ENCODE measurements at places on chromosomes 13 and 19.

- no peak for DNase-seq
These were observed 13.3 kb upstream of the MISP start for GRCh38 chr19:737591-738093.

DNA sequence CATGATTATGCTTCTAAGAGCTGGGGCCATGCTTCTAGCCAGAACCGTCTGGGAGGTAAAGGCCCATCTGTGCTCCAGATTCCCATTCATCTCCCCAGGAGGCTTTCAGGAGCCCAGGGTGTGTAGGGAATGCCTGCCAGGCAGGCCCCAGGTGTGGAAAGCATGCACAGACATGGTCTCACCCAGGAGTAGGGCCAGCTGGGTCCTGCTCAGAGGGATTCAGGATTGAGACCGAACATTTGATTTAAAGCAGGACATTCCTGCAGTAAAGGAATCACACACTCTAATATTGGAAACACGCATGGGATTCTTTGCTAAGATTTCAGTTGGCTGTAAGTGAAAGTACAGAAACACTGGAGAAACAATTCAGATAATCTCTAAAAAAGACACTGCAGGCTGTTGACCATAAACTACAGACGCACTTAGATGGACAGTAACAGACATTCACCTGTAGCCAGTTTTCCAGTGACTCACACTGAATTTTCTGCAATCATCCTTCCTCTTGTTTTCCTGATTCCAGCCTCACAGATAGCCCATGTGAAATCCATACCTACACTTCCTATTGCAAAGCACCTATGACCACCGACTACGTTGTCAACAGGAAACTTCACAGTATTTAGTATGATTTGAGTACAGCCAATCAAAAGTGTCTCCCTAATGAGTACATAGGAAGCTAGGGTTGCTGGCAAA, 257.8 kb downstream of the TBC1D4 start:
- DNase-seq = no peak

DNA sequence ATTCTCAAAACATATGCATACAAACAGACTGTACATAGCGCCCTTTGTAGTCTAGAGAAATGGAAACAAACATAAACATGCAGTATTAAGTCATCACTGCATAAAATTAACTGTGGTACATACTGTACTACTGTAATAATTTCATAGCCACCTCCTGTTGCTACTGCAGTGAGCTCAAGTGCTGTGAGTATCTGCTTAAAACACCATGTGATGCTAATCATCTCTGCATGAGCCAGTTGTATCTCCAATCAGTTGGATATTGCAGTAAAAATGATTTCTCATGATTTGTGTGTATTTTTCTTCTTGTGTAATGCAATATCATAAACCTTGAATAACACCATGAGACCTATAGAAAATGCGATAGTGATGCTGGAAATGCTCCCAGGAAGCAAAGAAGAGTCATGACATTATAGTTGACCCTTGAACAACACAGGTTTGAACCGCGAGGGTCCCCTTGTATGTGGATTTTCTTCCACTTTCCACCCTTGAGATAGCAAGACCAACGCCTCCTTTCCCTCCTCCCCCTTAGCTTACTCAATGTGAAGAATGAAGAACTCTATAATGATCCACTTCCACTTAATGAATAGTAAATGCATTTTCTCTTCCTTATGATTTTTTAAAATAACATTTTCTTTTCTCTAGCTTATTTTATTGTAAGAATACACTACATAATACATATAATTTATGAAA, 4.1 kb downstream of the TNFSF13B start:
- DNase-seq = no peak

- no peak for DNase-seq
These were observed 2.9 kb downstream of the LAMP1 start for GRCh38 chr13:113299951-113300350.

GRCh38 chr19:17802137-17802858, 7.4 kb downstream of the B3GNT3 start:
- DNase-seq = no peak

DNA sequence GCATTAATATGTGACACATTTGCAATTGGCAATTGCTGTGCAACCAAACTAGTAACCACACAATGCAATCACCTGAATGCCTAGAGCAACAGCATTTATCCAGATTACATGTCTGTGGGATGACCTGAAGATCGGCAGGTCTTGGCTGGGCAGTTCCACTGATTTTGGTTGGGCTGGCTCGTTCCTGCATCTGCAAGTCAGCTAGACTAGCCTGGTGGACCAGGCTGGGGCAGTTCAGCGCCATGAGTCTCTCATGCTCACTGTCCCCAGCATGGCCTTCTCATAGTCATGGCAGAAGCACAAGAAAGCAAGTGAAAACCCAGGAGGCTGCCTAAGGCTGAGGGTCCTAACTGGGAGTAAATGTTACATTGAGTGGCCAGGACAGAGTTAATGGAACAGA, 229.1 kb upstream of the TSHZ3 start:
- DNase-seq = no peak

DNA sequence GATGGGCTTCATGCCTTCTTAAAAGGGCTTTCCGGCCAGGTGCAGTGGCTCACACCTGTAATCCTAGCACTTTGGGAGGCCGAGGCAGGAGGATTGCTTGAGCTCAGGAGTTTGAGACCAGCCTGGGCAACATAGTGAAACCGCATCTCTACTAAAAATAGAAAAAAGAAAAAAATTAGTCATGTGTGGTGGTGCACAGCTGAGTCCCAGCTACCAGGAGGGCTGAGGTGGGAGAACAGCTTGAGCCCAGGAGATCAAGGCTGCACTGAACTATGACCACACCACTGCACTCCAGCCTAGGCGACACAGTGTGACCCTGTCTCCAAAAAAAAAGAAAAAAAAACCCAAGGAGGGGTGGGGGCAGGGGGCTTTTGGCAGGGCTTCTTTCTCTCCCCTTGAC, 7.2 kb downstream of the CARS2 start:
- DNase-seq = no peak

GRCh38 chr13:75258159-75258782, 223.7 kb downstream of the TBC1D4 start:
- no peak for DNase-seq

DNA sequence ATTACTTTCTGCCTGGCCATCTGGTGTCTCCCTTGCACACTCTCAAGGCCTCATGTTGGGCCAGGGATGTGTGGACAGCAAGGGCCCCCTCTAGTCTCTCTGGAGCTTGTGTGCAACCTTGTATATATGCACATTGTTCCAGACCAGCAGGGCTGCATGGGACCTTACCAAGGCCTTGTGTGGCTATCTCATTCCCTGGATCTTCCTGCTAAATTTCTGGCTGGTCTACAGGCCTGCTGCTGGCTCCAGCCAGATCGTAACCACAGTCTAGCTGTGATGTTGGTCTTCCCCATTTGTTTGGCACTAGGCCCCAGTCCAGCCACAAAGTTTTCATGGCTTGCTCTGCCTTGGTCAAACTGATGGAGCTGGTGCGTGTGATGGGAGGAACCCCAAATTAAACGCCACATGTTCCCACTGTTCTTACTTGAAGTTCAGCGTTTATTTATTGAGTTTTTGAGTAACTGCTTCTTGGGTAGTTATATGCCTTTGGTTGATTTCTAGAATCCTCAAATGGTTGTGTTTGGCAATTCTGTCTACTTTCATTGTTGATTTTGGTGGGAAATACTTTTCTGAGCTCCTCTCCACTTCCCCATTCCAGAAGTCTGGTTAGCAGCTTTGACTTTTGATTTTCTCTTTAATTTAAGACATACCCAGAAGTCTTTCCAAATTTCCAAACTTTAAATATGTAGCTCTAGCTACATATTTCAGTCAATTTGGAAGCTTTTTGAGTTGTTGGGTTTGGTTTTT, 56.4 kb downstream of the SIPA1L3 start:
- DNase-seq = no peak

- no peak for DNase-seq
These were observed 151.9 kb downstream of the LACC1 start for GRCh38 chr13:44031555-44031954.

DNA sequence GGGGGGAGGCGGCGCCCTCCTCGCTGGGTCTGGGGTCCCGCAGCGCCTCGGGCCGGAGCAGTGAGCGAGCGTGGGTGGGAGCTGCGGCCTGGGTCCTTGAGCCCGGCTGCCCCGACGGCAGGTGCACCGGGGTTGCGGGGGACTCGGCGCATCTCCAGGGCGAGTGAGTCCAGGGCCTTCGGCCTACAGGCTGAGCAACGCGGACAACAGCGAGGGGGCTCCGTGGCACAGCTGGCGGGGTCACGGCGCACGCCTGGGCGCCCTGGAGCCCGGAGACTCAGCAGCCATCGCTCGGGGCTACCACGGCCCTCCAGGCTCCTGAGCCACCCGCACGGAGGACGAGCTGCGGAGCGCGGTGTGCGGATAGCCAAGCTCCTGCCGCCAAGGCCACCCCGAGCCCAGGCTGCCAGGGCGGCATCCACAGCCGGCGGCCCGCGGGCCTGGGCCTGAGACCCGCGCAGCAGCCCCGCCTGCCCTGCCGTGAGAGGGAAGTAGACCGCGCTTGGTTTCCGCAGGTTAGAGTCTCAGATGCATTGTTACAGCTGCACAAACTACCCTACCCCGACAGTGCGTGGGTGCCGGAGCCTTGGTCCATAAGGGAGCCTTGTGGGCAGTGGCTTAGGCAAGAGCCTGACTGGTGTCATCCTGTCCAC, 253.9 kb upstream of the SGCG start:
- no peak for DNase-seq

DNA sequence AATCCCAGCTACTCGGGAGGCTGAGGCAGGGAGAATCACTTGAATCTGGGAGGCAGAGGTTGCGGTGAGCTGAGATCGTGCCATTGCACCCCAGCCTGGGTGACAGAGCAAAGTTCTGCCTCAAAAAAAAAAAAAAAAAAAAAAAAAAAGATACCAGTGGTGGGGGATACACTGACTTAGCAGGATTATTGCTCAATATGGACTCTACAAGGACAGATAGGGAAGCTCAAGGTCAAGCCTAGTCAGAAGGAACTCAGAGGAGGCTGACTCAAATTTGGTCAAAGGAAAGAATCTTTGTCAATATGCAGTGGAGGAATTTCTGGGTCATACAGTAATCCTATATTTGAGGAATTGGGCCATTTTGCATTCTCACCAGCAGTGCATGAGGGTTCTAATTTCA, 6.7 kb upstream of the DIAPH3 start:
- DNase-seq = no peak

GRCh38 chr13:50107205-50107604, 92.0 kb downstream of the KCNRG start:
- DNase-seq = no peak

GRCh38 chr19:2219726-2220125, 16.4 kb downstream of the PLEKHJ1 start:
- DNase-seq = no peak

DNA sequence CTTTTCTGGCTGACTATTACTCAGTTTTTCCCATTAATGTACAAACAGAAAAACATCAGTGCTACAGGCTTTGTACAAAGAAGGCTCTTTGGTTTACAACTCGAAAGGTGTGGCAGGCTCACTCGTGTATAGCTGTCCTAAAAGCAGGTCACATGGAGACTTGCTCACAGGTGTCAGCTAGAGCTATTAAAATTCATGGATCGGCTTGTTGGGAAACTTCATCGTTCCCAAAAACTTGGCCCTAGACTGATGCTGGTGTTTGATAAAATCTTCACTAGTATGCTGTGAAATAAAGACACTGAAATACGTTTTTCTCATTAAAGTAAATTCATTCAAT, 64.9 kb downstream of the MBNL2 start:
- no peak for DNase-seq

GRCh38 chr13:49652355-49653305, 24.3 kb downstream of the ARL11 start:
- DNase-seq = no peak

GRCh38 chr19:15412832-15413231, 6.0 kb downstream of the AKAP8L start:
- no peak for DNase-seq

- DNase-seq = no peak
These were observed 138.4 kb downstream of the POSTN start for GRCh38 chr13:37460166-37460565.

DNA sequence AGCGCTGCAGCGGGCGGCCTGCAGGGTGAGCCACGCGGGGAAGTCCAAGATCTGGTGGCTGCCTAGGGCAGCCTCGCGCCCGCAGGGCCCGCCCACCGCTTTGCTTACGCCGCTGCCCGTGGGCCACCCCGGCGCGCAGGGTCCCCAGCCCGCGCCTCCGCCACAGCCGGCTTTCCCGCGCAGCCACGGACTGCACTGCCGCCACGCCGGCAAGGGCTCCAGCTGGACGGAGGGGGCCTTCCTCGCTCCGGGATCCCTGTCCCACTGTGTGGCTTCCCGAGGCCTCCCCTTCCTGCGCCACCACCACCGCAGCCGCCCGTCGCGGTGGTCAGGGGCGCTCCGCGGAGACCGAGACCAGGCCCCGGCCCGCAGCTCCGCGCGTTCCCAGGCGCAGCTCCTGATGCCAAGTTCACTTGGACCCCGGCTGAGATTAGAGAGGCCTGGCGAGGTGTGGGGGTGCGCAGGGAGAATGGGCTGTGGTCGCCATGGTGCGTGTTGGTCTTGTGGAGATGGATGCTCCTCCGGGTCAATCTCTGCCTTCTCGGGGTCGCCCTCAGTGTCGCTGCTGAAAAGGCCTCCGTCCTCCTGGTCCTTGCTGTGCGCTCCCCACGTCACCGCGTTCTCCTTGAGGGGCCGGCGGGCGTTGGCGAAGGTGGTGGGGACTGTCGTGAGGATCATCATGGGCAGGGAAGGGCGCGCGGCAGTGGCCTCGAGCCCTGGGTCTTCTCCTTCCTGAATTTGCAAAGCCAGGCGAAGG, 17.9 kb upstream of the RNF17 start:
- no peak for DNase-seq

- DNase-seq = no peak
These were observed 250.0 kb downstream of the RGCC start for GRCh38 chr13:41707194-41707821.

DNA sequence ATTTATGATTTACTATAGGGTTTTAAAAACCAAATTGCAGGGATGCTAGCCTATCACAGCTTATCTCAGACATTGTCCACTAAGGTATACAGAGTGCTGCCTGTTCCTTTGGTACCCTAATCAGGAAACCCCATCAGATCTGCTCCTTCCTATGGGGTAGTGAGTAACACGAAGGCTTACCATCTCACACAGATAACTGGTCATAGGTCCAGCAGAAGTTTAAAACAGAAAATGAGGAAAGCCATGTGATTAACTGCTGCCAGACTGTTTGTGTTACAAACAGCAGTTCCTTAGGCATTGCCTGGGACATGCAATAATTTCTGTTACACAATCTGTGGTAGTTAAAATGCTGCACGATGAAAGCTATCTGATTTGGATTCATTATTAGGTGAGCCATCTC, 53.5 kb upstream of the ALOX5AP start:
- no peak for DNase-seq

- DNase-seq = no peak
These were observed 59.4 kb upstream of the SPRY2 start for GRCh38 chr13:80400164-80400864.

GRCh38 chr19:48751845-48752495, 471 bp downstream of the FUT1 start:
- DNase-seq = peak; percentile 55

Data from DMS79 treated with DMSO at 0.1 percent for 48 hours (cell line).